Motor neuron (in vitro differentiated cells): ENCODE measurements at places on chromosomes 16 and 17. TPM values are rescaled to one million over a fixed set of nuclear protein-coding genes. Genes with fewer than 3 reads are reported as not detected.

The OR3A2 gene
- total RNA-seq: 0.62 and 1.2 TPM in 2 replicates

The GSG1L gene
- 0.14 and 0.29 TPM in 2 replicates for total RNA-seq

The G6PC1 gene
- total RNA-seq: 0.58 and 0.77 TPM in 2 replicates

The TEN1 gene
- 17.3 and 23.3 TPM in 2 replicates for total RNA-seq

The DNASE1L2 gene
- total RNA-seq: 0.90 and 1.2 TPM in 2 replicates

The MVD gene
- total RNA-seq: 67.4 and 88.2 TPM in 2 replicates

The OR3A3 gene
- total RNA-seq: 0.10 and 0.14 TPM in 2 replicates

The TMEM238L gene
- 1.1 and 4.9 TPM in 2 replicates for total RNA-seq

The NME4 gene
- total RNA-seq: 80.9 and 88.9 TPM in 2 replicates

The ALOX12B gene
- not detected in 2 replicates for total RNA-seq

The DOC2B gene
- 2.0 and 2.1 TPM in 2 replicates for total RNA-seq

The RGS11 gene
- 2.9 and 3.1 TPM in 2 replicates for total RNA-seq

The SLC16A13 gene
- total RNA-seq: 1.1 and 1.3 TPM in 2 replicates

The DBNDD1 gene
- 14.3 and 18.6 TPM in 2 replicates for total RNA-seq
